ENCODE measurements at places on chromosomes 12 and 14.

DNA sequence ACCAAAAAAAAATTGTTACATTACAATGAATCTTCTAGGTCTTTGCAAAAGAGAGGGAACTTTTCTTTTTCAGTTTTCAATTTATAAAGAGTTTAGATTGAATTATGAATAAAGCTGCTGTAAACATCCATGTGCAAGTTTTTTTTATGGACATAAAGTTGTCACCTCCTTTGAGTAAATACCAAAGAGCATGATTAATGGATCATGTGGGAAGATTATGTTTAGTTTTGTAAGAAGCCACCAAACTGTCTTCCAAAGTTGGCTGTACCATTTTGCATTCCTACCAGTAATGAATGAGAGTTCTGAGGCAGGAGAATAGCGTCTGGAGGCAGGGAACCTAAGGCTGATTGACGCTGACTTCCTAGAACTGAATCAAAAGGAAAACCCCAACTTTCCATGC is 30.2 kb downstream of the LEMD3 start:
- DNase-seq = no peak

- peak; percentile 26 for DNase-seq
Measured at GRCh38 chr12:67748743-67749040, 100.1 kb downstream of the DYRK2 start.

DNA sequence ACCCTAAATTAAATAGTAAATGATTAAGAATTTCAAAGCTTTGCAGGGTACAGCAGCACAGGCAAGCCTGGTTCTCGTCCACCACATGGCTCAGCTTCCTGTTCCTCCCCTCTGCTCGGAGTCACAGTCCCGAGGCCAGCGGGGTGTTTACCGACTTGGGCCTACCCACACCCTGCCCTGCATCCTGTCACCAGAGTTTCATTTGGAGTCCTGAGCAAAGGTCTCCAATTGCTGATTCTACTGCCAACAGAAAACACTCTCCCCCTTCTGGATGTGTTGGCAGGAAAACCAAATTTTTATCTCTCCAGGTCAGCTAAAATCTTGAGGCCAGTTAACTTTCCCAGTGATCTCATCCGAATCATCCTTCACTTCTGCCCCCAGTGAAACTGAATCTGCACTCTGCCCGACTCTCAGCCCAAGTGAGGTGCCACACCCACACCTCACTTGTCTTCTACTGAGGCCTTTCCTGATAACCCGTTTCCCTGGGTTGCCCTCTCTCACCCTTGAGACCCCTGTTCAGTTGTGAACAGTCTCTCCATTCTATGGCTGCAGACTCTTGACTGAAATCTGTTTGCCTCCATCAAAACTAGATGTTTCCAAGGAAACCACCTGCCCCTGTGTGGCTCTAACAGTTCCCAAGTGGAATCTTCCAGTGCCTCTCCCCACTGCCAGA is 71.2 kb downstream of the VCPKMT start:
- peak; percentile 70 for DNase-seq

DNA sequence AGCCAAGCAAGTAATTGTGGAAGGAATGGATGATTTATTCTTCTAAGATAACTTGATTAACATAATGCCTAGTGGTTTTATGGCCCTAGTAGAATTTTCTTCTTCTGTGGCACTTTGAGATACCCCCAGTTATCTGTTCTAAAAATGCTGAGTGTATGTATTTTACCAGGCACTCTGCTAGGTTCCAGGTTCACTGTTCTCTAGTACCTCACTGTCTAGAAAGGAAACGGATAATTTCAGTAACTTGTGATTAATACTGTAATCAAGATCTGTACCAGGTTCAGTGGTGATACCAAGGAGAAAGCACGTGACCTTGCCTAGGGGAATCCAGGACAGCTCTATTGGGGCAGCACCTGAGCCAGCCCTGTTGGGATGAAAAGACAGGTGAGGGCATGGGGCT is 8.0 kb downstream of the ANO6 start:
- DNase-seq = no peak

GRCh38 chr12:95739561-95740313 is 50.8 kb downstream of the NTN4 start:
- DNase-seq = no peak

GRCh38 chr12:89525824-89526770 is at the start of gene POC1B:
Gene POC1B, minus strand, starts transcription at chr12:89526047. Its CDS starts 152 bp downstream, at chr12:89525895.
- DNase-seq = peak; percentile 84

- DNase-seq = no peak
Measured at GRCh38 chr12:102052192-102053061, 9.4 kb downstream of the WASHC3 start.

DNA sequence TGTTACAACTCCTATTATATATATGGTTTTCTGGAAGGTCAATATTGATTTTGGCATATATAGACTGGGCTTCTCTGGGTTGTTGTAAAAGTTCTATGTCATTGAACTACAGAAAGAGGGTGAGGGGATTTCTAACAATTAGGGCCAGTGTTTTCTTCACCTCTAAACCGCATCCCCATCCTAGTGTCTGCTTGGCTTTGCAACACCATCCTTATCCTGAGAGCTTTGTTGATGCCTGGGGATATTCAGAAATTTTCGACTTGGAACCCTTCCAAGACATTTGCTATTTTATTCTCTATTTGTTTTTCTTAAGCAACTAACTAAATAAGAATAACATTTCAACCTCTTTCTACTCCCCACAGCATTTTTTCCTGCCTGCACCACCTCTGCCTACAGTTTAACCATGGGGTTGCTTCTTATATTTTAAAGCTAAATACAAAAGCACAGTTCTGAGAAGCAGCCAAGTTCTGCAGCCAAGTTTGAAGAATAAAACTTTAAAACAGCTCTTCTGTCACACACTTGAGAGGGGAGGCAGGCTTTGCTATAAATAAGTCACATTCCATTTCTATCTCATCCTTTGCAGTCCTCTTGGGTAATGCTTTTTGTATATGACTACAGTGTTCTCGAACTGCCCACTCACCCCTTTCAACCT is 53.4 kb downstream of the RGS6 start:
- peak; percentile 1 for DNase-seq

DNA sequence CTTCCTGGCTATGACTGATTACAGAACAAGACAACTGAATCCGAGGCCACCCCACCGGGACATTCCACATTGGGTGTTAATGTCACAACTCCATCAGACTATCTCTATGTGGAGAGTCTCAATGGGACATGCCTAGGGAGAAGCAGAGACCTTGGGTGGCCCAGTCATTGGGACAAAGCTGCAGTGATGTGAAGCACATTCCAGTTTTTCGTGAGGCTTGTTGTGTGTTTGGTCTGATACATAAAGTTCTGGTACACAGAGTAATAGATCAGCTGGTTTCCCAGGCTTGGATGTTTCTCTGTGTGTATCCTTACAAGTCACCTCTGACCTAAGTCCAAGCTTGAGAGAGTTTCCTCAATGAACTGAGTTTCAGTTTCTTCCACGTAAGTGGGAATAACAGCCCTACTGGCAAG is 42.3 kb downstream of the CPM start:
- no peak for DNase-seq

- no peak for DNase-seq
Measured at GRCh38 chr12:94059394-94060368, 88.7 kb upstream of the PLXNC1 start.

GRCh38 chr14:21486640-21487087 is 9.7 kb downstream of the TOX4 start:
- DNase-seq = peak; percentile 94

DNA sequence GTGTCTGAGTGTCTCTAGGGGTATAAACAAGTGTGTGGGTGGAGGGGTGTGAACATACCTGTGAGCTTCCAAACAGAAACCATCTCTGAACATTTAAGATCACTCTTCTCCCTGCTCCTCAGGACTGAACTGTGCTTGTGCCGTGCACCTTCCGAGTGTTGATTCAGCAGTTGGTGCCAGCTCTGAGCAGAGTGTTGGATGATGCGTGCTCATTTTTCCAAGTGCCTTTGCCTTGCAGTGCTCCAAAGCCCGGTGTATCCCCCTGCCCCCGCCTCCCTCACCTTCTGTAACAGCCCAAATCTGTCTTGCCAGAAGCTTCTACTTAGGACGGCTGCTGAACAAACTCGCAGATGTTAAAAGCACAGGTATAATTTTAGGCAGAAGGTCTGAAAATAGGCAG is 4.4 kb downstream of the WSCD2 start:
- no peak for DNase-seq

GRCh38 chr14:49977126-49977841 is 84.4 kb downstream of the ARF6 start:
- no peak for DNase-seq

DNA sequence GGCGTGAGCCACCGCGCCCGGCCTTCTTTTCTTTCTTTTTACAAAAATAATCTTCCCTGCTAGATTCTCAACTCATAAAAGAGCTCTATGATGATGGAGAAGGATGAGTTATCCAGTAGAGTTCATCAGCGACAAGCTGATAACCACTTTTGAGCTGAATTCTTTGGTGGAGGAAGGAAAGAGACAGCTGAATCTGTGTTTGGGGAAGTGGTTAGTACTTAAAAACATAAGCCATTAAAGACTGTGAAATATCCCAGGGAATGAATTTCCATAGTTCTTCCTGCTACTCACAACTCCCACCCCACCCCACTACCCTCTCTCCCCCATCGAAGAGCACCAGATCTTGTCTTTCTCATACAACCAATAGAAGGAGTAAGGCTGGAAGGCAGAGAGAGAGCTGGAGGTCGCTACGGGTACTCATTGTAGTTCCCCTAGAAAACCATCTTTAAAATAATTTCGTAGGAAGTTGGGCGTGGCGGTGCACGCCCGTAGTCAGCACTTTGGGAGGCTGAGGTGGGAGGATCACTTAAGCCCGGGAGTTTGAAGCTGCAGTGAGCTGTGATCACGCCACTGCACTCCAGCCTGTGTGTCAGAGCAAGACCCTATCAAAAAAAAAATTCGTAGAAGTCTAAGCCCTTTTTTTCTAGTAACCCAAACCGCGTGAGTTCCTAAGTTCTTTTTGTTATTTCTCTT is 647 bp upstream of the ESPL1 start:
- no peak for DNase-seq

DNA sequence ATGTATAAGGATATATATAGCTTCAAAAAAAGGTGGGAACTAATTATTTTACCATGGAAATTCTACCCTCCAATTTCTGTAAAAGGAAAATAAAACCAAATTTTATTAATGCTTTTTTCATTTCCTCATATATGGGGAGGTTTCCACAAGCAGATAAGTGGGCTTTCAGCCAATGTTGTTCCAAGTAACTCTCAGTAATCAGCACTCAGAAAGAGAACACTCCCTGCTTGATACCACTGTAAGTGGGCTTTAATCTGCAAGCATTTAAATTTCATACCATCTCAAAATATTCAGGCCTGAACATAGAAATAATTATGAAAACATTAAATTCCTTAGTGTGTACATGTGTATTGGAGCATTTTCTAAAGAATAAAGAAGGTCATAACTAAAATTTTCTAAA is 827.6 kb downstream of the C12orf50 start:
- no peak for DNase-seq

- no peak for DNase-seq
Measured at GRCh38 chr14:100622224-100622623, 35.0 kb upstream of the BEGAIN start.

GRCh38 chr14:55832122-55832911 is 252.3 kb downstream of the KTN1 start:
- peak; percentile 48 for DNase-seq

GRCh38 chr14:48771717-48772116 is 814.5 kb downstream of the RPS29 start:
- peak; percentile 24 for DNase-seq

GRCh38 chr12:6250343-6250742 is 50.1 kb downstream of the CD9 start:
- DNase-seq = no peak

DNA sequence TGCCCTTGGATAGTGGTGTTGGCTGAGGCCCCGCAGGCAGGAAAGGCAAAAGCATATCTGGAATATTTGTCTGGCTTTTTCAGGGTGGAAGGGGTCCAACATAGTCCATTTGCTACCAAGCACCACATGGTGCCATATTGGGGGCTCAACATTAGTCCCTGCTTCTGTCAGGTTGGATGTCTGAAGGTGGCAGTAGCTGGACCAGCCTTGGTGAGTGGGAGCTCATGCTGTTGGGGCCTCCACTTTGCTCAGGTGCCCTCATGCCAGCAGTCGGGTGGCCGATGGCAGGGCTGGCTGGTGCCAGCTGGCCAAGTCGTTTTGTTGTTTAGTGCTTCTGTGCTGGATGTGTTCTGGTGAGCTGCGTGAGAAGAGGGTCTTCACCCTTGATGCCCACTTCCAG is 135.3 kb downstream of the PAPOLA start:
- no peak for DNase-seq

DNA sequence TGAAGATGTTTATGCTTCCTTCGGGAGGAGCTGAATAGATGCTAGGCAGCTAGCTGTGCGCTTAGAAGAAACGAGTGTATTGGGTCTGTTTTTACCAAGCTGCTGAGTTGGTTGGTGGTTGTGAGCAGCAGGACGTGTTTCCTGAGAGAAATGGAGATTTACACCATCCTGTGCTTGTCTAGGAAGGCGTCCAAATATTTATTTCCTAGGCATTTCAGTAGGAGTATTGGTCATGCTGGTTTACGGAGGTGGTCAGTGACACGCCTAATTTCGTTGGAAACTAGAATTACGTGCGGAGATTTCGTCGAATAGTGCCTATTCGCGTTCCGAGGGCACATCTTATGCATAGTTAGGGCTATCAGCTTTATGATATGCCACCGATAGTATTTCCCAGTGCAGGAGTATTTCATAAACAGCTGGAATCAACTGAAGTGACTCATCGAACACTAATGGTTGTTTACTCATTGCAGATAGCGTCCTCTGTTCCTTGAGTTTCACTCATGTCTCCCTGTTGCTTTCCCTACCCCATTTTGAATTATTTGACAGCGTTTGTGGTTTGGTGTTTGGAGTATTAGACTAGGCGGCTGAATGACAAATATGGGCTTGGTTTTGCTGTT is 780 bp downstream of the TBC1D15 start:
- DNase-seq = peak; percentile 83

DNA sequence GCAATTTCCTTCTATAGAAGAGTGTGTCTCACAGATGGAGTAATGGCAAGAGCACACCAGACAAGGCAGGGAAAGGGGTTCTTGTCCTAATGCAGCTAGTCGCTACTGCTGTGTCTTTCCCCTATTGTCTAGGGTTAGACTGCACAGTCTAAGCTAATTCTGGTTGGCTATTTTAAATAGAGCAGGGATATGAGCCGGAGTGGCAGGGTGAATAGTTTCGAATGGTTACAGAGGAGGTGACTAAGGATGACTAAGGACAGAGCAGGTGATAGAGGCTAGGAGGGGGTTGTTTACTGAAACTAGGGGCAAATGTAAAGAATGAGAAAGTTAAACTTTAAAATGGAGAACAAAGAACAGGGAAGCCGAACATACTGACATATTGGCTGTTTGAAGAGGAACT is 25.6 kb upstream of the CPNE8 start:
- DNase-seq = no peak

- DNase-seq = no peak
Measured at GRCh38 chr14:56996721-56997399, 186.6 kb upstream of the OTX2 start.

- DNase-seq = no peak
Measured at GRCh38 chr14:35240231-35240630, 52.0 kb upstream of the PSMA6 start.

- DNase-seq = no peak
Measured at GRCh38 chr12:93174473-93174872, 203.3 kb upstream of the NUDT4 start.

DNA sequence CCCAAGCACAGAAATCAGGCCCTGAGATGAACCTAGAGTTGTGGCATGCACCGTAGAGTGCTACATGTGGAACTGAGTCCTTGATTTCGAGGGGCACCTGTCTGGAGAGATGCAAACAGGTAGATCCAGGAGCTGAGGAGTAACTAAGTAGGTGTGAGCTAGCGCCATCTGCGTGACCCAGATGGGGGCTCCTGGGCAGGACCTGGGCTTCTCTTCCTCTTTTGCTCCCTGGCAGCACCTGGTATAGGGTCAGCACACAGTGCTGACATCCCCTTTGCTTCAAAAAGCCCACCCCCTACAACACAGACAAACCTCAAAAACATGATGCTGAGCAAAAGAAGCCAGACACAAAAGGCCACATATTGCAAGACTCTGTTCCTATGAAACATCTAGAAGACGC is 65.8 kb downstream of the PITPNM2 start:
- no peak for DNase-seq

Measured in iris pigment epithelial cell (primary cell).